ENCODE measurements at places on chromosomes 13 and 19. TPM values are rescaled to one million over a fixed set of nuclear protein-coding genes. Genes with fewer than 3 reads are reported as not detected.

The HIPK4 gene
- total RNA-seq = not detected

The ZNF850 gene
- total RNA-seq = 0.43 TPM

The CYP4F2 gene
- 1.7 TPM for total RNA-seq

The ZNF66 gene
- total RNA-seq = 4.1 TPM

The PBX4 gene
- total RNA-seq = 0.21 TPM

The RETN gene
- total RNA-seq = not detected
